Glutamatergic neuron (in vitro differentiated cells): ENCODE measurements at places on chromosomes 16 and 17. TPM values are rescaled to one million over a fixed set of nuclear protein-coding genes. Genes with fewer than 3 reads are reported as not detected.

AMZ2 gene
- 68.5 TPM for total RNA-seq

GRCh38 chr16:79359082-79359481 lies 241.5 kb downstream of the MAF start:
- no peaks in the 10 kb centered on the region for H3K36me3 ChIP-seq
- no peak for DNase-seq
- no peaks in the 10 kb centered on the region for H3K4me1 ChIP-seq
- H3K27me3 ChIP-seq, result peaks cover 5% of the 10 kb centered on the region

GRCh38 chr17:39196241-39196807 lies 1.1 kb downstream of the CACNB1 start:
- H3K4me3 ChIP-seq, result peak overlapping the region; percentile 87
- no peak for DNase-seq
- H3K4me1 ChIP-seq, result peaks cover 38% of the 10 kb centered on the region
- H3K36me3 ChIP-seq, result peaks cover 5% of the 10 kb centered on the region

- no peak for DNase-seq
- H3K4me1 ChIP-seq, result peaks cover 3% of the 10 kb centered on the region
- H3K27ac ChIP-seq, result no peak overlapping the region
Measured at GRCh38 chr16:14077918-14078317, 6.8 kb downstream of the MRTFB start.

DNA sequence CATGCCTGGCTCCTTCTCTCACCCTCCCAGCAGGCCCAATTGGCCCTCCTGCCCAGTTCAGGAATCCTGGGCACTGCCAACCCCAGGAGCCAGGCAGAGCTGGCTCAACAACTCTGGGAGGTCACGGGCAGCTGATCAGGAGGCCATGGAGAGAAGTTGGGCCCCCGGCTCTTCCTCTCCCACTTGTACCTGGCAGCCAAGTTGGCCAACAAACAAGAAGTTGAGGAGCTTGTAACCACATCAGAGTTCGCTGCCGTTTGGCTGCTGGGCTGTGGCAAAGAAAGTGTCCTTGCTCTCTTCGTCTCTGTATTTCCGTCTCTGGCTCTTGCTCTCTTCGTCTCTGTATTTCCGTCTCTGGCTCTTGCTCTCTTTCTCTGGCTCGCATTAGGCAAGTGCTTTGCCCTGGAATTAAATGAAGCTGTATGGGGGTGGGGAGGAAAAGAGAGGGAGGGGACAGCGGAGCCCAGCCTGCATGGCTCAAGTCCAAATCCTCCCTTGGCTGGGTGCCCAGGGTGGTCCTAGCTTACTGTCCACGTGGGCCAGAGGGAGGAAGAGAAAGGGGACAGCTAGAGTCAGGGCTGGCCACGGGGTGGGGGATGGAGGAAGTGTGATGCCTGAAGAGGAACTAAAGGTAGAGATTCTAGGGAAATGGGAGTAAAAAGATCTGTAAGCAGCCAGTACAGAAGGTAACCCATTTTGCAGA lies 7.8 kb upstream of the TMEM132E start:
- H3K4me1 ChIP-seq, result peaks cover 16% of the 10 kb centered on the region
- no peak overlapping the region for H3K4me3 ChIP-seq

PERCC1 gene
- total RNA-seq, result not detected

DNA sequence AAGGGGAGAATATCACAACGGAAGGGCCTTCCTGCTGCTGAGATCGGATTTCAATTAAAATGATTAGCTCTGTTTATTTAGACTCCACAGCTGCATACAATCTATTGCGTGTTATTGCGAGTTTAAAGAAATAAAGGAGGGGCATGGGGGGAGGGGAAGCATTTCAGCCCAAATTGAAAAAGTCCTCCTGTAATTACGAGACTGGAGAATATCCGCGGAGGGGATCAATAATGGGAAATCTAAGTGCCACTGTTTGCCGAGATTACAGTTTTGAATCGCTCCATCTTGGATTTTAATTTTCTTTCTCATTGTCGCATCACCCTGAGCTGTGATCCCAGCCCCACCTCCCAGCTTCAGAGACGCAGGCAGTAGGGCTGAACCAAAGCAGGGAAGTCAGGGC lies 15.7 kb upstream of the RPL38 start:
- peak; percentile 9 for DNase-seq
- H3K4me3 ChIP-seq, result no peak overlapping the region
- H3K4me1 ChIP-seq, result peaks cover 45% of the 10 kb centered on the region
- H3K27me3 ChIP-seq, result peaks cover 4% of the 10 kb centered on the region
- H3K36me3 ChIP-seq, result no peaks in the 10 kb centered on the region

- no peak for DNase-seq
- H3K27ac ChIP-seq, result no peak overlapping the region
- no peak overlapping the region for H3K4me3 ChIP-seq
- H3K36me3 ChIP-seq, result peaks cover 9% of the 10 kb centered on the region
- peaks cover 6% of the 10 kb centered on the region for H3K4me1 ChIP-seq
Measured at GRCh38 chr17:67506966-67507365, 129.9 kb downstream of the PITPNC1 start.

- no peaks in the 10 kb centered on the region for H3K36me3 ChIP-seq
- no peak overlapping the region for H3K4me3 ChIP-seq
- peaks cover 11% of the 10 kb centered on the region for H3K4me1 ChIP-seq
- peaks cover 10% of the 10 kb centered on the region for H3K27me3 ChIP-seq
- DNase-seq, result peak; percentile 51
Measured at GRCh38 chr17:72569148-72569946, 448.5 kb downstream of the SOX9 start.

TMEM238L gene
- not detected for total RNA-seq

- DNase-seq, result no peak
- peaks cover 39% of the 10 kb centered on the region for H3K4me1 ChIP-seq
- H3K27me3 ChIP-seq, result peaks cover 36% of the 10 kb centered on the region
- no peak overlapping the region for H3K4me3 ChIP-seq
Measured at GRCh38 chr16:68364561-68364998, 53.8 kb downstream of the PRMT7 start.

GRCh38 chr17:29582254-29582765 lies 7.1 kb downstream of the GIT1 start:
- H3K4me3 ChIP-seq, result no peak overlapping the region
- H3K27me3 ChIP-seq, result peaks cover 15% of the 10 kb centered on the region
- no peaks in the 10 kb centered on the region for H3K36me3 ChIP-seq
- no peak overlapping the region for H3K27ac ChIP-seq
- H3K4me1 ChIP-seq, result peaks cover 19% of the 10 kb centered on the region

DNA sequence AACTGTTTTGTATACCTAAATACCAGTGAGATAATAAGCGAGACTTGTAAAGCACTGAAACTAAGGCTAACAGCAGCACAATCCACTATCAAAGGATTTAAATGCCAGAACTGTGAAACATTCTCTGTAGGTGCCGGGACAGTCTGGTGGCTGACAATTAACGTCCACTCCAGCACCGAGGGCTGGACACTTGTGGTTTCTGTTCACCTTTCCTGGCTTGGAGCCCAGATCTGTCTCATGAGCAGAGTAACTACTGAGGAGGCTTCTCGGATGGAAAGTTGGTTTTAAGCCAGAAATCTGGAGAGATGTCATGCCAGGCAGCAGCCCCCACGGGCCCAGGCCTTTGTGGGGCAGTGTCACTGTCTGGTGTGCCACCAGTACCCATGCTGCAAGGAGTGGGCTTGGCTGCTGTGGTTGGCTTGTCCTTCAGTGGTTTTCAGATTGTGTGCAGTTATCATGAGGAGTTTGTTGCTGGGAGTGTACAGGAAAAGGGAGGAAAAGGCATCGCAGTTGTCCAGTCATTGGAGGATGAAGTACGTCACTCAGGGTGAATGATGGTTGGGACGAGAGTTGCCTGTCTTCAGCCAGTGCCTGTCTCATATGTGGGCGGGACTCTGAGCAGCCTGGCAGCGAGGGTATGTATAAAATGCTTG lies 35.5 kb downstream of the UBN1 start:
- peaks cover 4% of the 10 kb centered on the region for H3K27me3 ChIP-seq
- peaks cover 16% of the 10 kb centered on the region for H3K4me1 ChIP-seq
- DNase-seq, result no peak
- peaks cover 30% of the 10 kb centered on the region for H3K36me3 ChIP-seq
- H3K27ac ChIP-seq, result peak overlapping the region; percentile 53
- H3K4me3 ChIP-seq, result no peak overlapping the region

SKAP1 gene
- not detected for total RNA-seq

DNA sequence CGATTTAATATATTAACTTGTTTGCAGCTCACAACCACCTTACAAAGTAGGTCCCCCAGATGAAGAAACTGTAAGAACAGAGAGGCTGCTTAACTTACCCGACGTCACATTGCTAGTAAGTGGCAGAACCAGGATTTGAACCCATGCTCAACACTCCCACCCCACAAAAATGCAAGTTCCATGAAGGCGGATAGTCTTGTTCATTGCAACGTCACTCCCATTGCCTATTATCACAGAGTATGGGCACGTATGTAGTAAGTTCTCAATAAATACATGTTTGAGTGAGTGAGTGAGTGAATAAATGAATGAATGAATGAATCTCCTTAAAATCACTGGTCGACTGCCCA lies 1.1 kb downstream of the USP31 start:
- peaks cover 12% of the 10 kb centered on the region for H3K27me3 ChIP-seq
- H3K27ac ChIP-seq, result peak overlapping the region; percentile 92
- H3K36me3 ChIP-seq, result no peaks in the 10 kb centered on the region
- peak overlapping the region; percentile 98 for H3K4me3 ChIP-seq
- DNase-seq, result no peak
